CD14-positive monocyte (primary cell): ENCODE measurements at places on chromosomes 1 and 21.

GRCh38 chr1:18828224-18828623 lies 31.2 kb downstream of the TAS1R2 start:
- no peak for DNase-seq

GRCh38 chr1:223207293-223208066 lies 64.4 kb upstream of the TLR5 start:
- DNase-seq, result no peak

- DNase-seq, result no peak
These were observed 41.9 kb downstream of the MEGF6 start for GRCh38 chr1:3569436-3569835.

DNA sequence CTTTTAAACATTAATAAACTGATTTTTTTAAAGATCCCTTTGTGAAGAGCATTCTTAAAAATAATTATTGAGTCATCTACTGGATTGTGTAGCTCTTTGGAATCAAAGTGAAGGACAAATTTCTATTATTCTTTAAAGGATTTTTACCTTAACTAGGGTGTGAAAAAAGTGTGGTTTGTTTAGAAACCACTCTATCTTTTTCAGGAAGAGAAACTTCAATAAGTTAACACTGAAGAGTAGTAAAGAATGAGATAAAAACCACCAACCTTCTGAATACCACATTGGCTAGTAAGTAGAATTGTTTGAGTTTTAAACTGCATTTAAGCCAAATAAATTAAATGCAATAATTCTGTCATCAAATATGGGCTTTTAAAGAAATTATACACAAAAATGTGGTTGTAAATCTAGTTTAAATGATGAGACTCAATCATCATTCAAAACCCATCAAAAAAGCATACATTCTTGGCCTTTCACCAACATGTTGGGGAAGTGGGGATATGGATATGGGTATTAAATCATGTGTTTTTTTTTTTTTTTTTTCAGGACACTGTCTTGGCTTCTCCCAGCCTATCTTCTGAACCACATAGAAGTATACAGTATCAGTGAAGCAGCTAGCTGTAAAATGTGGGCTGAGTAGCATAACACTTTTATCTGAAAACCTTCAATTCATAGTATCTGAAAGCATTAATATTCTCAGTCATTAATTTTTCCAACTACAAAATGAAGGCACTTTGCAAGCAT lies 4.8 kb downstream of the S1PR1 start:
- DNase-seq, result no peak

- no peak for DNase-seq
These were observed 201.5 kb downstream of the PDE4B start for GRCh38 chr1:65994223-65994622.

DNA sequence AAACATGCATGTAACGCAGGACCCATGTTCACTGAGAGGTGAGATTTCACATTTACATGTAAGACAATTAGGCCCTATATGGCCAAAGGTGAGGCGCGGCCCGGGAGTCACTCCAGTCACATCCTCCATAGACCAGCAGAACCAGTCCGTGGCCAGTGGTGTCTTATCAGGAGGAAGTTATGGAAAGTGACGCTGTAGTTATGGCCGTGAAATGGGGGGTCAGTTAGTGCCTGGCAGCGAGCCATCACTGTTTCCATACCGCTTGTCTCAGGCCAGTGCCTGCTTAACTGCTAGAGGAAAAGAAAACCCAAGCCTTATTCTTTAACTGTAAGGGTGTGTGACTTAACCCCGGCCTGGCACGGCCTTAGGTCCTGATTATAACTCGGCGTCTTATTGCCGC lies 6.1 kb downstream of the C1orf159 start:
- DNase-seq, result no peak

- DNase-seq, result no peak
These were observed 122.3 kb downstream of the ESRRG start for GRCh38 chr1:216600730-216601609.

DNA sequence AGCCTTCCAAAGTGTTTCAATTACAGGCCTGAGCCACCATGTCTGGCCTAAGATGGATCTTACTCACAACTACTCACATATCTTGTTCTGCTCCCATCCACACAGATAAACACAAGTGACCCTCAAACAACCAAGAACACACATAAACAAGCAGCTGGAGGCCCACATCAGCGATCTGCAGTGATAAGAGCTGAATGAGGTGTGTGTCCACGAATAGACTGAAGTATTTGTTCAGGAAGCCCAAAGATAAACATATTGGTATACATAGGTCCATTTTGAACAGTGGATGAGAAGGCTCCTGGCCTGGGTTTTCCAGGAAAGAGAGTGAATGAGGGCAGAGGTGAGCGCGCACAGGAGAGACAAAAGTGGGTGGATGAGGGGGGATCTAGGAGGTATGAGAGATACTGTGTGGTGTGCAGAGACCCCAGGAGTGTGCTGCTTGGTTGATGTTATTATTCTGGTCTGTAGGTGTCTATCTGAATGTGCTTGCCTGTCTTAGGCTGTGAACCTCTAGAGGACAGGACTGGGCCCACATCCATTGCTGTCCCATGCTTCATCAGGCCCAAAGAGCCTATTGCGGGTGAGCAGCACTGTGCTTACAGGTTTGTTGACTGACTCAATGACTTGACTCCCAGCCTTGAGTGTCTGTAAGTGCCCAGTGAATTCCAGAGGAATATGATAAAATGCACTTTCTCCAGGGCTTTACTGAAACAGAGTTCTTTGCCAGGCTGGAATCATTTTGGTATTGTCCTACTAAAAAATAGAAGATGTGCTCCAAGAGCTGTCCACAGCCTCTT lies 79.9 kb upstream of the ATP1A1 start:
- DNase-seq, result no peak

GRCh38 chr1:90414201-90414600 lies 302.9 kb downstream of the BARHL2 start:
- DNase-seq, result no peak

- DNase-seq, result peak; percentile 74
These were observed 17.6 kb downstream of the SLC2A1 start for GRCh38 chr1:42940851-42941639.

DNA sequence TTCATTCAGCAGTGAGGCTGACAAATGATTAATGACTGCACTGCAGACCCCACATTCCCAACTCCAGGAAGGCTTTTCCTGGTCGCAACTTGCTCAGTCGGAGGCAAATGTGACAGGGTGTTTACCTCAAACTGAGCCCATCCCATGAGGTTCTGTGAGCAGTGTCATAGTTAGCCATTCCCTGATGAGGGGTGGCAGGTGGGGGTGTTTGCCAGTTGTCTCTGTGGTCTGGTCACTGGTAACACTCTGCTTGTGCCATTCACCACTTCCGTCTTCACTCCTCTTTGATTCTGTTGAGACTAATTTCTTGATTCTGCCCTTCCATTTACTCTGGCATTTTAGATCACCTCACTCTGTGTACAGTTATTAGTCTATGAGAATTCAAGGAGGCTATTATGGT lies 73.5 kb downstream of the NOS1AP start:
- DNase-seq, result no peak

DNA sequence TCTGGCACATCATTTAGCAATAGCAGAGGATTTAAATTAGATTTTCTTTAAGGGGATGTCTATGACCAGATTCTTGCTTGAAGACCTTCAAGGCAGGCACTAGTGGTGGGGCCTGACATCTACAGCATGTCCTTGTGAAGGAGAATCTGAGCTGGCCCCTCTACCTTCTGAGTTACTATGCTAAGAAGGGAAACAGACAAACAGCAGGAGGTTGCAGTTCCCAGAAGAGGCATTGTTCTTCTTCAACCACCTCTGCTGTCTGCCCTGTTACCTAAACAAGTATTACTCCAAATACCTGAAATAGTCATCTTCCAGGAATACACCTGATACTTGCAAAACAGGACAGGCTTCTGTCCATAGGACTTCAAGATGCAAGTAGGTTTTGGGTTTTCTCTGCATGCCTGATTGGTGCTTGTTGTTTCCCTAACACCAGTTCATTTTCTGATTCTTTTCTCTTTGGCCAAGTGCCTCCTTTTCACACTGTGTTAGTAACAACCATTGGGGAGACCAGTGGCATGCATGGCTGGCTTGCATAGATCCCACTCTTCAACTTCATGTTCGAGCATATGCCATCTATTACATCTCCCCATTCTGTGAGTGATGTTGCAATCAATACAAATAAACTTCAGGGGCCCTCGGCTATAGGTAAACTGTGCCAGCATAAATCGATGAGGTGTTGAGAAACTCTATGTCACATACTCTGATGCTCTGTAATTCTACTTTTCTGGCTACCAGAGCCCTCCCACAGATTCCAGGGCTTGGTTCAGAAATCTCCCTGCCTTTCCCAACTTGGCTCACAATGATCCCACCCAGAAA lies 93.0 kb upstream of the DUSP10 start:
- DNase-seq, result no peak

DNA sequence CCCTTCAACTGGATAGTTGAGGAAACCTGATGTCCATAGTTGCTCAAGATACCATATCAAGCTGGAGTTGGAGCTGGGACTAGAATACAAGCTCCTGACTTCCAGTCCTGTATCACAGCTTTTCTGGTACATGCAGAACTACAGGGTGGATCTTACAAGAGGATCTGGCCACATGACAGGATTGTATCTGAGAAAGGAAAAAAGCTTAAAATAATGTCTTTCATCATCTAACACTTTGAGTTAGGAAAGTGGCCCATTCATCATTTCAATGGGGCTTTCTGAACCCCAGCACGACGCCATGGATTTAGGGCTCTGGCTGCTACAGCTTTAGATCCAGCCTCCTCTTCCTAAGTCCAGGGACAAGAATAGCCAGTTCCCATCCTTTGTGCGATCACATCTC lies 46.9 kb downstream of the RASSF5 start:
- no peak for DNase-seq

DNA sequence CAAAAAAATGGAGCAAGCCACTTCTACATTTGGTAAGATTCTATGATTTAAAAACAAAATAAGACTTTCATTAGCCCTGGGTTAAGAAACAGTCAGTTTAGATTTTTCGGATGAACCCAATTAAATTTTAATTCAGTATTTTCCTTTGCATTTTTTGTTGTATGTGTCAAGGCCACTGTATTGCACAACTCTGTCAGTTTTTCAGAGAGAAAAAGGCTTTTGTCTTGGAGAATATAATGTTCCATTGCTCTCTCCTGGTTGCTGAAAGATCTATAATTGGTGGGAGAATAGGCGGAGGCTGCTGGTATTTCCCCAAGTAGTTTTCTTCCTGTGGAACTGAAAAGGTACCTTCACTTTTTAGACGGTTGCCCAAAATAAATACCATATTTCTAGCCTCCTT lies 84.6 kb downstream of the NEGR1 start:
- no peak for DNase-seq

- DNase-seq, result no peak
These were observed 18.2 kb downstream of the SMAP2 start for GRCh38 chr1:40391688-40392145.

GRCh38 chr1:161070761-161071160 lies 1.1 kb upstream of the ARHGAP30 start:
- peak; percentile 39 for DNase-seq

GRCh38 chr1:47915677-47916353 lies 81.4 kb downstream of the TRABD2B start:
- DNase-seq, result no peak

GRCh38 chr1:200275816-200276453 lies 133.9 kb downstream of the ZNF281 start:
- no peak for DNase-seq

- DNase-seq, result no peak
These were observed 44.1 kb downstream of the ERG start for GRCh38 chr21:38454161-38454560.

DNA sequence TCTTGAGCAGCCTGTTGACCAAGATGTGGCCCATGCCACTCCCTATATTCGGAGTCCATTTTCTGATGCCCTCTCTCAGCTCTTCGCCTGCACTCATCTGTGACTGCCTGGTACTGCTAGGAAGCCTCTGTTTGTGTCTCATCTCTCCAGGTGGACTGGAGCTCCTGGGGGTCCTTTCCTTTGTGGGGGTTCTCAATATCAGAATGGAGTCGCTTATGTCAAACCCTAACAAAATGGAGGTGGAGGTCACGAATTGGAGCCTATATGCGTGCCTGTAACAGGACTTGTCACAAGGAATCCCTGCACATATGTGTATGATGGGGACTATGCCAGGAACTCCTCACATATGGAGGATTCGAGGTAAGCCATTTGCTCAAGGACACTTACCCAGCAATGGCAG lies 46.7 kb upstream of the ATP5PO start:
- no peak for DNase-seq

GRCh38 chr21:42653231-42654061 lies at the start of gene PDE9A:
TSS of gene PDE9A (plus strand) at chr21:42653621. CDS start at chr21:42653815, 194 bp downstream.
- no peak for DNase-seq

DNA sequence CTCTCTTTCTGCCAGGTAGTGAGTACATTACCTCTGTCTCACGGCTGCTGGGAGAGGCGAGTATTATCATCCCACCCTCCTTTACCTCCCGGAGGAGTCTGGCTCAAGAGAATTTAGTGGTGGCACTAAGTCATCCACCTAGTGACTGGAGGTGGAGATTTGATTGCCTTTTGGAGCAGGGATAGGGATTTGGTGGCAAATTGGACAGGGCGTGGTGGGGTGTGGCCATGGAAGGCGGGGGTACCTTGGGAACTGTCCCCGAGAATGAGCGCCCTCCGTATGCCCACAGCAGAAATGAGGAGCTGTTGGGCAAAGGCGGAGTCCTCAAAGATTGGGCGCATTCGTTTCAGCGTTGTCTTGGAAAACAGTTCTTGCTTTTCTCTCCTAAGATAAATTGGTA lies 32.1 kb upstream of the HMGN1 start:
- no peak for DNase-seq

- no peak for DNase-seq
These were observed 53.9 kb downstream of the PHC2 start for GRCh38 chr1:33377013-33377412.
